Effector CD4-positive, alpha-beta T cell (primary cell): ENCODE measurements at places on chromosomes 4 and X.

DNA sequence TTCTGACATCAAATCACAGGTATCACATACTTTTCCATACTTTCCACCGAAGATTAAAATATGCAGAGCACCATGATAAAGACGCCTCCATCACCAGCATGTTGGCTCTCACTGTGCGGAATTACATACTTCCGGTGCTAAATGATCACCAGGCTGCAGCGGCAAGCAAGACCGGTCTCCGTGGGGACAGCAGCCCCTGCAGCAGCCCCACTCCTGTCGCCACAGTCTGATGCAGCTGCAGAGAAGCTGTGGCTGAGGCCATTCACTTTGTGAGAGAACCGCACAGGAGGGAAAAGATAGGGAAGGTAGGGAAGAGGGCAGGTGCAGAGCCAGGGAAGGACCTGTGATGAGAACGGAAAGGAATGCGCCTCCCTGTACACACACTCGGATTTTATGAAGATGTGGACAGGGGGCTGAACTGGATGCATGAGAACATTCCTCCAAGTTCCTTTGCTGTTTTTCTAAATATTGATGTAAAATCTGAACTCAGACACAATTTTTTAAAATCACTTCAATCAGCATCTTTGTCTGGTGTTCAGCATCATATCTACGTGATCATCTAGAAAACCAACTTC lies 38.3 kb downstream of the AFAP1 start:
- no peak for DNase-seq

DNA sequence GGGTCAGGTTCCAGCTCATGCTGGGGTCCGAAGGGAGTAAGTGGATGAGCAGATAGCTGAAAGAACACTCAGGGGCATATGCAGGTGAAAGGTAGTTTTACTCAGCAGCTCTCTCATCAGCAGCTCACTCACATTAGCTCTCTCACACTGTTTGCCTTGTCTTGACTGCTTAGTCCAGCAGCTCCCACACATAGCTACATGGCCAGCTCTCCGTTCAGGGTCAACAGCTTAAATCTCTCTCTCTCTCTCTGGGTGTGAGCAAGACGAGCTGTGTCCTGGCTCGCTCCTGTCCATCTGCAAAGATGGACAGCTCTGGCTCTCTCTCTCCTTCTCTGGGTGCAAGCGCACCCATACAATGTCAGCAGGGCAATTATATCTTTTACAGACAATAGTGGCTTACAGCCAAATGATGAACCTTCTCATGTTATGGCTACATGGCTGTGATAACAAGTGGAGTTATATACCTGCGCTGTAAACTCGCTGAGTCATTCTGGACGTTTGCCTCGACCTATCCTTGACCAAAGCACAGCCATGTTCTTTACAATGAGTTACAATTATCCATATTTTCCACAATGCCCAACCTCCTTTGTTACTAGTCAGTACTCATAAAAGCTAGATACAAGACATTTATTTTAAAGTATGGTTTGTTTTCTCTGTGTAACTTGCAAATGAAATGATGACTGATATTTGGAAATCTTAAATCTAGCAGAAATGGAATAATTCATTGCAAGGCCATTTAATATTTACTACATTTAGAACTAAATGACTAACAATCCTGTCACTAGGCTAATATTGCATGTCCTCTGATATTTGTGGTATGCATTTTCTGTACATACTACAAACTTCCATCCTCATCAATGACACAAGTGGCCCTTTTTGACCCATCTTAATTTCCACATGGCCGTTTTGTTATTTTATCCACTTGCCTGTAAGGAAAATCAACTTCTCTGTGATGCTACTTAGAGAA lies 9.3 kb downstream of the PAPSS1 start:
- no peak for DNase-seq

DNA sequence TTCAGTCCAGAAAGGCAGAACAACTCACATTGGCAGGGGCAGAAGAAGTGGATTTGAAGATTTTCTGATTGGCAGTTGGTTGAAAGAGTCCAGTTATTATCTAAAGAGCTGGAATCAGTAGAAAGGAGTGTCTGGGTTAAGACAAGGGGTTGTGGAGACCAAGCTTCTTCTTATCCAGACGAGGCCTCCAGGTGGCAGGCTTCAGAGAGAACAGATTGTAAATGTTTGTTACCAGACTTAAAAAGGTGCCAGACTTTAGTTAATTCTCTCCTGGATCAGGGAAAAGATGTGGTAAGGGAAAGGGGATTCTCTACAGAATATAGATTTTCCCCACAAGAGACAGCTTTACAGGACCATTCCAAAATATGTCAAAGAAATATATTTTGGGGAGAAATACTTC lies 36.7 kb upstream of the TLR3 start:
- DNase-seq = no peak

DNA sequence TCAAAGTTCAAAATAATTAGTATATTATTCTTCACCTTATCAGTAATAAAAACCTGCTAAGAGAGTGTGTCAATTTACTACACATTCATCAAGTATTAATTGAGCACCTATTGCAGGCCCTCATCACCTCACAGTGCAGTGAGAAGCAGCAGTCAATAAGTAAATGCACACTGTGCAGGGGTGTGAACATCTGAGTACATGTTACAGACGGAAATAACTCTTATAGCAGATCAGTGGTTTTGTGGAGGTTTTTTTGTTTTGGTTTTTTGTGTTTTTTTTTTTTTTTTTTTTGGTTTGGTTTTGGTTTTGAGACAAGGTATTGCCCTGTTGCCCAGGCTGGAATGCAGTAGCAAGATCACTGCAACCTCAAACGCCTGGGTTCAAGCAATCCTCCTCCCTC lies 20.3 kb downstream of the KLF3 start:
- no peak for DNase-seq

DNA sequence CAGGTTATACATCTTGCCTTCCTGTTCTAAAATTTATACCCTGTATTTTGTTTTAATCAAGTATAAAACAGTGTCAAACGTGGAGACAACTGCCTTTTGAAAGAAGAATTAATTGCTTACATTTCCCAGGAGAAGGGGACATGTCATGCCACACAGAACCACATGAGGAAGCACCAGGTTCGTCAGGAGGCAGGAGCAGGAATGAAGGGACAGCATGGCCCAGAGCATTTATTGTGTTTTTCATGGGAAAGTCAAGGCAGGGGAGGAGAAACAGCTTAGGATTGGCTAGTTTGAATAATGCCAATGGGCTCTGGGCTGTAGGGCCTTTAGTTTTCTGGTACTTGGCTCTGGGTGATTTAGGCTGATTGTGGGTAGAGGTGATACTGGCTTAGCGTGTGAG lies 203.7 kb downstream of the CFAP299 start:
- DNase-seq = no peak

- DNase-seq = no peak
Observed at GRCh38 chrX:18871970-18872369, 111.9 kb downstream of the PHKA2 start.

DNA sequence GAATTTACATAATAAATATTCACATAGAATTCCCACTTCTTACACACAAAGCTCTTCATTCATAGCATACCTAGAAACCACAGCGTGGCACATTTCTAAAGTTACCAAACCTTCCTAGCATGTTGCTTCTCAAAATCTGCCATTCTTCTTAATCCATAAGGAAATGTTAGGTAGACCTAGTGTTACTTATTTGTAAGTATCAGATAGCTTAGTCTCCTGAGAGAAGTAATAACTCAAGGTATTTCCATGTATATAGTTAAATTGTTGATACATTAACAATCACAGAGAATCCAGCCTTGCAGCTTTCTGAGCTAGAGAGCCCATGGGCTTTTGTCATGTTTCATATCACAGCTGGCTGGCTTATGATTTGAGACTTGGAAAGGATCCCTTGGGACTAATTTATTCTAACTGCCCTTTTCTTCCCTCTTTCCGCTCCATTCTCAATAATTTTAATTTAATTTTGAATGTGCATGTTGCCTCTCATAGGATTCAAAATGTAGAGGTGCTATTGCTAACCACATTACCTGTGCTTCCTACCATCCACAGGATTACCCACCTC lies 17.6 kb downstream of the SH3RF1 start:
- DNase-seq = no peak

GRCh38 chr4:173958445-173958844 lies 325.0 kb downstream of the FBXO8 start:
- DNase-seq = no peak

GRCh38 chr4:121477480-121477879 lies 96.7 kb upstream of the QRFPR start:
- no peak for DNase-seq

DNA sequence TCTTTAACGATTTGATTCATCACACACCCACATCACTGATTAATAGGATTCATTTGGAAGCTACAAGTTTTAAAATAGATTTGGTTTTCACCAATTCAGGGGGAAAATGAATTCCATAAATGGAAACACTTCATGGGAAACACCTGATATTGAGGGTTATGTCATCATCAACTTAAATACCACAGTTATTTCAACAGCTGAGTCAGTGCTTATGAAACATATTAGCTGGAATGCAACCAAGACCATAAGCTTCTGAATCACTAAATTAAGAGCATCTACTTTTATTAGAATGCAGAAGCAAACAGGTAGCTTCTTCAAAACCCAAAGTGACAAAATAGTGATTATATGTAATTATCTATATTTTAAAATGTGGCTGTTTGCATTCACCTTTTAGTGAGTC lies 207.8 kb upstream of the DCAF8L1 start:
- no peak for DNase-seq

GRCh38 chrX:110192516-110192915 lies 125.4 kb downstream of the AMMECR1 start:
- no peak for DNase-seq

DNA sequence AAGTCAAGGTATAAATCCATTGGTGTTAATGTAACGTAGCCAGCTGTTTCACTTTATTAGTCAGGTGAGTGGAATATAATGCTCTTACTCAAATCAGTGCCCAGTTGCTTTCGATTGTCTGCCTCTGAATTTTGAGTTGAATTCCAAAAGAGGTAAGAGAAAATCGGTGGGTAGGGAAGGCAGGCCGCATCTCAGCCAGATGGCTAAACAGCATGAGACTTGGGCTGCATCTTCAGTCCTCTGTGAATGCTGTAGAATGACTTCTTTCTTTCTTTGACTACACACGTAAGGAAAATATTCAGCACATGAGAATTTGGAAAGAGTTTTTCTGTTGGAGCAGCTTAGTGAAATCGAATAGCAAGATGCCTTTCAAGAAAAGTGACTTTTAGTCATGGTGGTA lies 49.5 kb downstream of the TSPAN7 start:
- no peak for DNase-seq

DNA sequence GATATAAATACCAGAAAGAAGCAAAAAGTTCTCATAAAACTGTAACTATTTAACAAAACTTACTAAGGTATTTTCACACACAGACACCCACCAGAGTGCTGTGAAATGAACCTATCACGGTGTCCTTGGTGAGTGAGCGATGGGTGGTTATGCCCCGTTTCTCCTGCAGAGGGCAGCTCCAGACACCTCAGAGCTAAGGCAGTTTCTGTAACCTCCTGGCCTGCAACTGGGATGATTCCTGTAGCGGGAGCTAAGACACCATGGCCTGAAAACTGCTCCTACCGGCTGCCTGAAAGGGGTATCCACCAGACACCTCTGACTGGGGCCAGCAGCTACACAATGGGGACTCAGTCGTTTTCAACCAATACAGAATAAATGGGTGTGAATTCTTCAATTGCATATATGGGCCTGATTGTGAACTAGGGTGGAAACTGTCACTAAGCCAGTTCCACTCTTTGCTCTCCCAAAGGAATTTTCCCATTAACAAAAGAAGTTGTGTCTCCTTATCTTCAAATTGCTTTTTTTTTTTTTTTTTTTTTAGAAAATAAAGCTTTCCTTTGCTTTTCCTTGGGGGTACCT lies 2375.8 kb upstream of the TENM3 start:
- DNase-seq = no peak

GRCh38 chr4:71251261-71251660 lies 87.6 kb upstream of the SLC4A4 start:
- no peak for DNase-seq

GRCh38 chrX:102712216-102712966 lies at the start of gene GPRASP2:
TSS of gene GPRASP2 (plus strand) at chrX:102712448. CDS start at chrX:102714870, 2,422 bp downstream.
- DNase-seq = peak; percentile 17

DNA sequence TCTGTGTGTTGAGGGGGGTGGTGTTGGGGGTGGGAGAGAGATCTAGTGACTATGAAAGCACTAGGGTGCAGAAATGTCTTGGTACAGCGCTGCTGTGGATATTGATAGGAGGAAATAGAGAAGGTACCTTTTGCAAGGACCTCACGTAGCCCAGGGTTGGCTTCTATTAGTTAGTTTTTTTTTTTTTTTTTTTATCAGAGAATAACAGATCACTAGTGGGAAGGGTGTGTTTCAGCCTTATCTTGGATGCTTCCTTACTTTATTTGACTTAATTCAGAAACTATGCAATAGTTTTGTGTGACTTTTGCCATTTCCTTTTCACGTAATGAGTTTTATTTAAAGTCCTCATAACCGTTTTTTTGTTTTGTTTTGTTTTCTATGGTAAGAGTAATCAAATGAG lies 16.4 kb upstream of the PGRMC2 start:
- DNase-seq = no peak

DNA sequence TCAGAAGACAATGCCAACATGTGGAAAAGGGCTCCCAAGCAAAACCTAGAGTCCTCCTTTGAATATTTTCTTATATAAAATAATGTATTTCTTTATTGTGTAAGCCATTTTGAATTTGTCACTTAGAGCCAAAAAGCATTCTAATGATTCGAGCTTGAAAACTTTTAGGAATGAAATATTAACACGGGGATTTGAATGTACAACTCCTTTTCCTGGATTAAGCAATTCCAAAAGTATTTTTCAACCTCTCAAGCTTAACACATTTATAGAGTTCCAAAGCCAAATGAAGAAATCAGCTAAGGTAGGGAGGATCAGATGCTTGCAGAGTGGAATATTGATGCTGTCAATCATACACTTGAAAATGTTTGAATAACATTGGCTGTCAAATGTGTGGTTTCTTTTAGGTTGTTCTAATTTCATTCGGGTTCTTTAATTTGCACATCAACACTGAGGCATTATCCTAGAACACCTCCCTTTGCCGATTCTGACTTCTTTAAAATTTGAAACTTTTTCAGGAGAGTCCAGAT lies 67.2 kb upstream of the ETNPPL start:
- DNase-seq = no peak

GRCh38 chrX:53003111-53003510 lies 44.8 kb upstream of the FAM156A start:
- DNase-seq = no peak

GRCh38 chrX:13194291-13195103 lies 125.4 kb downstream of the ATXN3L start:
- DNase-seq = no peak

DNA sequence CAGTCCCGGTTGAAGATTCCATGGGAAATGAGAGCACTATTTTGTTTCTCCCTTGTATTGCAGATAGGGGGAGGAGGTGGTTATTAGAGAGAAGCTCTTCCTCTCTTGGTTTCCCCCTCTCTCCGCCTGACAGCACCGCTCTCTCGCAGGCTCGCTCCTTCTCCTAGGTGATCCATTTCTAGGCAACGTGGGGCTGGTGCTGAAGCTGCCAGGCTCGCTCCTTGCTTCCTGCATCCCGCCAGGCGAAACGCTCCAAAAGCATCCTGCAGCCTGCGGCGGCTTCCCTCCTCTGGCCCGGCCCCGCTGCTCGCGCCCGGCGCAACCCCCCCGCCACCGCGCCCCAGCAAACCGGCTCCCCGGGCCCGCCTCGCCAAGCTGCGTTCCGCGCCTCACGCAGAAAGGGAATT lies at the start of gene GRID2:
TSS of gene GRID2 (plus strand) at position 346 of the 407 bp plus-strand sequence.
- no peak for DNase-seq
